CD8-positive, alpha-beta memory T cell (primary cell): ENCODE measurements at places on chromosomes 7 and 10.
A peak's percentile ranks its signal among the peaks of the same experiment; 100 is the strongest.

DNA sequence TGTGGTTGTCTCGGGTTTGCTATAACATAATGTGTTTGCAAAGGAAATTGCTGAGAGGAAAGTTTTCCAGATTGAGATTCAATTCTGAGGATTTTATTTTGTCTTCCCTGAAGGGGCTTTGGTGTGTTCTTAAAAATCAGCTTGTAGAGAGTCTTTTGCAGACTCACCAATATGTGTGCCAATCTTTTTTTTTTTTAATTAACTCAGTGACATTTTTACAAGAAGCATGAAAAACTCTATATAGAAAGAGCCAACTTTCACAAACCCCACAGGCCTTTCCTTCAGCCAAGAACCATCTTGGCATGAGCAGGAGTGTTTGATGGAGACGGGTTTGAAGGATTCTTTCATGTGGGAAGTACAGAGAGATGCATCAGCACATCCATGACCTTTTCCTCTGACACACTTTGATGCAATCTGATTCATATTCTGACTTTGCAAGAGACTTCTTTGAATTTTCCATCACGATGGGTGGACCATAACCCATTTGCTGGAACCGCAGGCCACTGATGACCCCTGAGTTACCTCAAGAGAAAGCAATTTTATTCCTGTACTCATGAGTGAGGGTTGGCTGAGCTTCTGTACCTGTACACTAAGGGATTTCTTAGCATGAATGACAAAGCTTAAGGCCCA is 892.6 kb downstream of the XPNPEP1 start:
- DNase-seq: no peak
- H3K27ac ChIP-seq: no peak overlapping the region
- no peak overlapping the region for H3K4me3 ChIP-seq
- no peaks in the 10 kb centered on the region for H3K4me1 ChIP-seq

- H3K27me3 ChIP-seq: no peaks in the 10 kb centered on the region
- H3K4me3 ChIP-seq: no peak overlapping the region
- H3K27ac ChIP-seq: no peak overlapping the region
- peaks cover 47% of the 10 kb centered on the region for H3K4me1 ChIP-seq
- H3K36me3 ChIP-seq: no peaks in the 10 kb centered on the region
- DNase-seq: no peak
Measured at GRCh38 chr10:48802611-48803071, 118.0 kb downstream of the WDFY4 start.

- no peaks in the 10 kb centered on the region for H3K27me3 ChIP-seq
- peaks cover 11% of the 10 kb centered on the region for H3K4me1 ChIP-seq
- peaks cover 9% of the 10 kb centered on the region for H3K36me3 ChIP-seq
- no peak overlapping the region for H3K4me3 ChIP-seq
- peak; percentile 32 for DNase-seq
Measured at GRCh38 chr10:119030421-119031250, 1.1 kb downstream of the NANOS1 start.

- peak overlapping the region; percentile 86 for H3K27ac ChIP-seq
- peak overlapping the region; percentile 88 for H3K4me3 ChIP-seq
- H3K27me3 ChIP-seq: no peaks in the 10 kb centered on the region
- peak; percentile 39 for DNase-seq
- H3K4me1 ChIP-seq: peaks cover 47% of the 10 kb centered on the region
Measured at GRCh38 chr10:72088889-72089575, 681 bp upstream of the SPOCK2 start.

DNA sequence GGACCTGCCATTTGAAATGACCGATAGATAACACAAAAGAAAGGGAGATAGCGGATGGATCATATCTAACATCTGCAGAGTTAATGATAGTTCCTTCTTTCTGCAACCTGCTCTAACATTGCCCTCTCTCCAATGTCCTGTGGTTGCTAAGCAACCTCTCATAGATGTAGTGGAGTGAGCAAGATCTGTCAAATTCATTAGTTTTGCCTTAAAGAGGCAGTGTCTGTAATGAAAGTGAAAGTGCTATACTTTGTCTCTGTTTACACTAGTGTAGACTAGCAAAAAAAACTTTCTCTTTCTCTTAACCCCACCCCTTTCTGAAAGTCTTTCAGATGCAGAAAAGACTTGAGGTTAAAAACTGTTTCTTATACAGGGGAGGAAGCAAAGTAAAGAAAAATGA is 1196.9 kb downstream of the SORCS3 start:
- H3K27me3 ChIP-seq: no peaks in the 10 kb centered on the region
- peaks cover 6% of the 10 kb centered on the region for H3K4me1 ChIP-seq
- H3K36me3 ChIP-seq: no peaks in the 10 kb centered on the region
- H3K4me3 ChIP-seq: peak overlapping the region; percentile 11

DNA sequence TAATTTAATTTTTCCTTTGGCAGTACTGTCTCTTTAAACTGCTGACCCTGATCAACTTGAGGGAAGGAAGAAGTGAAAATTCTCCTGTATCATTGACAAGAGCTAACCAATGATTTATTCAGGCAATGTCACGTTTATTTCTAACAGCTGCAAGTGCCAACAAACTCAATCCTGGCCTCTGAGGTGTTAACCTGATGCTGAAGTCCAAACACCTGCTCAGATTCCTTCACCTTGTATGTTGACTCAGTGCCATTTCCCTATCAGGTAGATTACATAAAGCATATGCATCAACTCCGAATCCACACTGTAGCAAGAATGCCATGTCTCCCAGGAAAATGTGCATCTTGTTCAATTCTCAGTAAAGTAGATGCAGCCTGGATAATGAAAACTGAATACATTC is 820.0 kb downstream of the XPNPEP1 start:
- no peak for DNase-seq
- H3K36me3 ChIP-seq: no peaks in the 10 kb centered on the region
- H3K4me1 ChIP-seq: no peaks in the 10 kb centered on the region
- no peak overlapping the region for H3K27ac ChIP-seq
- no peak overlapping the region for H3K4me3 ChIP-seq
- H3K27me3 ChIP-seq: no peaks in the 10 kb centered on the region

DNA sequence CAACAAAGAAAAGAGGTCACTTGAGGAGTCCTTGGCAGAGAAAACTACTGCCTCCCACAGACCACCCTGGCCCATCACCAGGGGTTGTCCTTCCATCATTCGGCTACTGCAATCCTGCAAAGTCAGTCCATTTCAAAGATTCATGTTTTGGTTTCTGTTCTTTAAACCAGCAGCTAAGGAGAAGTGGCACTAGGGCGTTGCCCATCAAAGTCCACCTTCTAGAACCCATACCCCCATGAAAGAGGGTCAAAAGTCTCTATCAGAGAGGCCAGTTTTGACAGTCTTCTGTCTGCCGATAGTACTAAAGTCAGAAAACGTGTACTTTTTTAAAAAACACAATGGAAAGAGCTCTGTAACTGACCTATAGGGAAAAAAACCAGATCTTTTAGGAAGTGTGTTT is 14.4 kb downstream of the CCDC6 start:
- no peak for DNase-seq
- H3K27me3 ChIP-seq: no peaks in the 10 kb centered on the region
- H3K4me3 ChIP-seq: no peak overlapping the region
- no peaks in the 10 kb centered on the region for H3K36me3 ChIP-seq

- H3K4me3 ChIP-seq: no peak overlapping the region
- H3K36me3 ChIP-seq: no peaks in the 10 kb centered on the region
- no peak for DNase-seq
- no peaks in the 10 kb centered on the region for H3K4me1 ChIP-seq
Measured at GRCh38 chr7:41039981-41040380, 662.9 kb downstream of the INHBA start.

- no peaks in the 10 kb centered on the region for H3K4me1 ChIP-seq
- no peak overlapping the region for H3K4me3 ChIP-seq
- no peaks in the 10 kb centered on the region for H3K36me3 ChIP-seq
- H3K27me3 ChIP-seq: no peaks in the 10 kb centered on the region
Measured at GRCh38 chr7:28560767-28561166, 148.4 kb downstream of the CREB5 start.
